ENCODE measurements at places on chromosomes 7 and 10.

- DNase-seq = no peak
Measured at GRCh38 chr10:72738486-72738885, 46.5 kb downstream of the MCU start.

GRCh38 chr10:58109731-58110130, 158.0 kb downstream of the IPMK start:
- DNase-seq = no peak

- DNase-seq = no peak
Measured at GRCh38 chr7:539731-540411, 20.2 kb upstream of the PDGFA start.

GRCh38 chr7:87129848-87130247, 22.4 kb upstream of the DMTF1 start:
- DNase-seq = no peak

GRCh38 chr10:91556691-91557566, 75.9 kb downstream of the PPP1R3C start:
- DNase-seq = no peak

DNA sequence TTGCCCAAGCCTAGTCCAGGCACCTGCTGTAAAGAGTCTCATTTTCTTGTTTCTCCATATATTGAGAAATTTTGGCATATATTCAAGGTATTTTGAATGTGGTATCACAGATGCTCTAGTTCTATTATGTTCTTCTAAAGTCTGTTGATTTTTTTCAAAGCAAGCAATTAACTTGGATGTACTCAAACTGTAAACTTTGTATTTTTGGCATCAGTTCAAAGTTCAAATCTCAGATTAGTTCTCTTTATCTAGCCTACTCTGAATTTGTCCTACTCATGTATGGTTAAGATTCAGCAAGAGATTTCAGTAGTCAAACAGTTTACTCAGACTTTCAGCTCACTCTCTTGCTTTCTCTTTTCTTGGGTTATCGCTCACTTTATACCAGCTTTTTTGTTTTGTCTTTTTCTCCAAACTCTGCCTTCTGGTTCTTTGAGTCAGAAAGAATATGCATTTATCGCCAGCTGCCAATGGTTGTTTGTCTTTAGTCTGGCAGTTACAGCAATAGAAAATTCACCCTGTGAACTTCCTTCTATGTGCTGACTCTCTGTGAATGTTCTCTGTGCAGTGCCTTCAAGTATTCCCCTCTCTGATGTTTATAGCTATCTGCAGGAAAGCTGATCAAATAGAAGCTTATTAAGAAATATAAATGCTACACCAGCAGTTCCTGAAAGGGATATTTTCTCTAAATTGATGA, 56.0 kb downstream of the ANKRD7 start:
- no peak for DNase-seq

DNA sequence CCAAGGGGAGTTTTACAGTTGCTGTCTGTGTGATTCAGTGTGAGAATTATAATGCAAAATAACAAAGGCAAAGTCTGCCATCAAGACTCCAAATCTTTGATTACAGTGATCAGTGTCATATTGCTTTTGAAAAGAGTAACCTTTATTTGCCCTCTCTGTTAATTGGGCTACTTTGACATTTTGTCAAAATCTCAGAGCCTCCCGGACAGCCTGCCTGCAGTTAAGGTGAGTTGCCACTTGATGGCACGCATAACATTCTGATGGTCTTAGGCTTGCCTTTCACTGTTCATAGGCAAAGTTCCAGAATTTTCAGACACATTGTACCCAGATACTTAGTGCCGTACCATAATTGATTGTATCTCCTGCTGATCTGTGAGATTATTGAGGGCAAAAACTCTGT, 253.5 kb downstream of the ABCA13 start:
- no peak for DNase-seq

DNA sequence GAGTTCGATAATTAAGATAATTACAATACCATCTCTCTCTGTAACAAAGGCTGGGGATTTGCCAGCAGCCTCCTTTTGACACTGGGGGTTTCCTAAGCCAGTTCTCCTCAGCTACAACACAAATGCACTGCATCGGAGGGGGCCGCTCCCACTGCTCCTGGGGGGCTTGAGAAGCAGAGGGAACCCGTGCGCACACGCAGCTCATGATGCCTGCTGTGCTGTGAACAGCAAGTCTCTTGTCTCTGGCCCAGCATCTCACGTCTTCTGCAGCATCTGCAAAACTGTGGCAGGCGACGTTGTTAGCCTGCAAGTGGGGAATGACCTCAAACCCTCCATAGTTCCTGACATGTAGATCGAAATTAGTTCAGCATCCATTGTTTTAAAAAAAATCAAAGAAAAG, 5.5 kb downstream of the VIPR2 start:
- no peak for DNase-seq

DNA sequence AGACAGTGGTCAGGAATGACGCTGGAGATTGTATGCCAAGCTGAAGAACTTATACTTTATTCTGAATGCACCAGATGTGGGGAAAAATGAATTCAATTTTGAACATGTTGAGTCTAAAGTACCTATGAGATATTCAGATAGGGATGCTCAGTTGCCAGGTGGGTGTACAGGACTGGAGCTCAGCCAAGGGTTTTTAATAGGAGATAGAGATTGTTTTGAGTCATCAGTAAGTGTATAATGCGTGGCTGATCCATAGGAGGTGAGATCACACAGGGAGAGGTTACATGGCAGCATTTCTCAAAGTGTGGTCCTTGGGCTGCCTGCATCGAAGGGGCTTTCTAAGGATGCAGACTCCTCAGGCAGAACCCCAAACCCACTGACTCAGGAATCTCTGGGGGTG, 6.8 kb upstream of the HIPK2 start:
- no peak for DNase-seq

GRCh38 chr7:24896031-24896501, 83.9 kb downstream of the OSBPL3 start:
- no peak for DNase-seq

- DNase-seq = no peak
Measured at GRCh38 chr7:3083350-3083749, 39.7 kb upstream of the CARD11 start.

DNA sequence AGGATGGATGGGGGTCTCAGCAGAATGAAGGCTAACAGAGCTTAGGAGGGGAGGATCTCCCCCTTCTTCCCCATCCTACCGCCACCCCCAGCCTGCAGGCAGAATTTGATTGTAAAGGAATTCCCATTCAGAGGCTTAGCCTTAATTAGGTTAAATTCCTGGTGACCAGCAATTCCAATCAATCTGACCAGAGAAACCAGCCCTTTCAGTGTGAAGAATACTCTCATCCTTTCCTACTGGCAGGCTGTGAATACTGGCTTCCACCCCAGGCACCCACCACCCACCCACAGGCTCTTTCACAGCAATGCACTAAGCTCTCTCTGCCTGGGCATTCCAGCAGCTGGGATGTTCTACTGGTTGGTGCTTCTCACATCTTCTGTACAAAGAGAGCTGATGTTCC, 137.9 kb upstream of the LYZL1 start:
- no peak for DNase-seq

- no peak for DNase-seq
Measured at GRCh38 chr7:69193061-69193460, 405.2 kb upstream of the AUTS2 start.

GRCh38 chr10:93397020-93397419, 85.1 kb downstream of the MYOF start:
- DNase-seq = no peak

DNA sequence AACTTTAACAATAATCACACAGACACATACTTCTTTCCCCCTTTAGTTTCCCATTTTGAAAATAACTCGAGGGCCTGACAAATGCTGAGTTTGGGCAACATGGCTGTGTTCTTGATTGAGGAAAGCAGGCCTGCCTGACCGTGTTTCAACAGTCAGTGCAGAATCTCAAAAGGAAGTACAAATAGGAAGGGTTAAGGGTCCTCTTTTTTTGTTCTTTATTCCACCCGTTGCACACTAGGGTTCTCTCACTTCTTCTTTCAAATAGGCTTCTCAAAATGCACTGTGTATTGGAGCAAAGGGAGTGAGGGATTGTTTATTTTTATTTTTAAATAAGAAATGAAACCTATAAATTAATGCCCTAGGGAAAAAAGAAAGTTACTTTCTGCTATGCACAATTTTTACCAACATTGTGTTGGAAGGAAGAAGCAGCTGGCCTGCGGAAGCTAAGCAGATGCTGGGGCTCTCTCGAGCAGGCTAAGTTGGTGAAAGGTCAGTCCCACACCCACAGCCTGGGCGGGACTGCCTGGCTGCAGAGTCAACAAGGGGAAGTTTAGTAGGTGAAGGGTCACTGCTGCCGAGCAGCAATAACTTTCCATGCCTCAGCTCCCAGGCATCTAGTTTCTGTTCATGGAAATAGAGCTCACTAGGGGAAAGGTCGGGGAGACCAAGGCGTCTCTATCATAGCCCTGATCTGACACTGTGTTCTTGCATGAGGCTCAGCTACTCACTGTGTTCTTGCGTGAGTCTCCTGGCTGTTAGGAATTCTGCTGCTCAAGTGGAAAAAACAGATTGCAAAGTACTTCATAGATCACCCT, 12.2 kb upstream of the PDK4 start:
- peak; percentile 92 for DNase-seq

DNA sequence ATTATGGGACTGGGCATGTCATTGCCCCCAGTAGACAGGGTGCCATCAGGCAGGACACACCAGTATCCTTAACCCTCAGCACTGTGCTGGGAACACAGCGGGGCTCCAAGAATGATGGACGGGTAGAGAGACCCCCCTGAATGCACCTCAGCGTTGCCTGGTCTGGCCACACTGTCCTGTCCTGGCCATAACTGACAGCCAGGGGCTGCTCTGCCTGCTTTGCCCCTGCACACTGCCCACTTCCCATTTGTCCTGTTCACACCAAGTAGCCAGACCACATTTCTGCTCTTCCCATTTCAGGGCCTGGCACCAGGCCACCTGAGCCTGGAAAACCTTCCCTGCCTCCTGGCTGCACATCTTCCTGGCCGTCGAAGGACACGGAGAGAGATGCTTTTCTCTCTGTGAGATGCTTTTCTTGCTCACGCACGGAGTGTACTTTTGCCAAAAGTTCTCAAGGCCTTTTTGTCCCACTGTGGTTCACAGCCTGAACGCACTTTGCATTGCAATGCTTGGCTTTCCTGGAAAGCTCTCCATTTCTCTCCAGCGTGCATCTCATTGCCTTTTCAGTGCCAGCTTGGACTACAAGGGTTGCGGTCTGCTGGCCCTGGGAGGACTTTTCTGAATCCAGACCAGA, 131.0 kb upstream of the EEPD1 start:
- peak; percentile 80 for DNase-seq

- no peak for DNase-seq
Measured at GRCh38 chr7:114084002-114084471, 165.2 kb upstream of the PPP1R3A start.

DNA sequence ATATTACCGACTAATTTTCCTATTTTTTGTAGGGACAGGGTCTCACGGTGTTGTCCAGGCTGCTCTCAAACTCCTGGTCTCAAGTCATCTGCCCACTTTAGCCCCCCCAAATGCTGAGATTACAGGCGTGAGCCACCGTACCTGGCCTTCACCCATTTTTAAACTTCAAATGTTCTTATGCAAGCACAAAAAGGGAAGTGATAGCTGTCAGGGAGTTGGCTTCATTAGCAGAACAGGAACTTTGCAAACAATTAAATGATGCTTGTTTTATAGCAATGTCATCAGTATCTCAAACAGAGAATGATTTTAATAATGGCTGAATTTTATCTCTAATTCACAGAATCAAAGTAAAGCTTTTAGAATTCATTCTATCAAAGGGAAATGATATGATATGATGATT, 49.8 kb upstream of the FAM171A1 start:
- no peak for DNase-seq

- no peak for DNase-seq
Measured at GRCh38 chr10:60495338-60496055, 105.8 kb upstream of the ANK3 start.

DNA sequence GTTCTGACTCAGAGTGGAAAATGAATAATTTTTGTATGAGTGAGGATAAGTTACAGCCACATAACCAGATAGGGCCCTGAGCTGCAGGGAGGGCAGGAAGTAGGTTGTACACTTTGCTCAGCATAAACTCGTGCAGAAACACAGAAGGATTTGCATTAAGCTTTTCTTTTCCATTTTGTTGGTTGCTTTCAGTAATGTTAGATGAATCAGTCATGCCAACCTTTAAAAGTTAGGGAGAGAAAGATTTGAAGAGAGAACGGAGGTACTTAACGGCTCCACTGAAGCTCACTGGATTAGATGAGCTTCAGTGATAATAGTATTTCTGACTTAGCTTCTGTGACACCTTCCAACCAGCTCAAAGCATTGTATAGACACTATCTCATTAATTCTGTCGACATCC, 348.1 kb downstream of the GATA3 start:
- no peak for DNase-seq

DNA sequence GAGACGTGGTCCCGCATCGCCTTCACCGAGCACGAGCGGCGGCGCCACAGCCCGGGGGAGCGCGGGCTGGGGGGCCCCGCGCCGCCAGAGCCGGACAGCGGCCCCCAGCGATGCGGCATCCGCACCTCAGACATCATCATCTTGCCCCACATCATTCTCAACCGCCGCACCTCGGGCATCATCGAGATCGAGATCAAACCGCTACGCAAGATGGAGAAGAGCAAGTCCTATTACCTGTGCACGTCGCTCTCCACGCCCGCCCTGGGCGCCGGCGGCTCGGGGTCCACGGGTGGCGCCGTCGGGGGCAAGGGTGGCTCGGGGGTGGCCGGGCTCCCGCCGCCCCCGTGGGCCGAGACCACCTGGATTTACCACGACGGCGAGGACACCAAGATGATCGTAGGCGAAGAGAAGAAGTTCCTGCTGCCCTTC, 737 bp downstream of the CNNM2 start:
- DNase-seq = no peak

- DNase-seq = no peak
Measured at GRCh38 chr7:106216517-106216922, 68.3 kb downstream of the NAMPT start.

GRCh38 chr10:28993861-28994260, 295.0 kb upstream of the LYZL1 start:
- DNase-seq = no peak

GRCh38 chr10:118840776-118841468, 86.2 kb upstream of the CACUL1 start:
- no peak for DNase-seq

GRCh38 chr7:92731335-92732063, 104.9 kb downstream of the CDK6 start:
- no peak for DNase-seq

DNA sequence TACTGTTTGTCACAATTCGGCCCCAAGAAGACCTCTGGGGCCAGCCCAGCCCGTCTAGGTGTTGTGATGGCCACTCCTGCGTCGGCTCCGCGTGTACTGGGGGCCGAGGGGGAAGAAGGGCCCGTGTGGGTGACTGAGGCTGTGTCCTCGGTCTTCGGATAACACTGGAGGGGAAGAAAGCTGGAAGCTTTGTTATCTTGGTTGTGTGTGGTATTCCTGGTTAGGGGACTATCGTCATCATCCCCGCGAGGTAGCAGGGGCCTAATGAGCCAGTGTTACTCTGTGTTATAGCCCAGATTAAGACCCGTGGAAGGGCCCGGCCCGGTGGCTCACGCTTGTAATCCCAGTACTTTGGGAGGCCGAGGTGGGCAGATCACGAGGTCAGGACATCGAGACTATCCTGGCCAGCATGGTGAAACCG, 854 bp downstream of the MTG1 start:
- no peak for DNase-seq

- peak; percentile 35 for DNase-seq
Measured at GRCh38 chr7:73626814-73627213, 2.5 kb upstream of the MLXIPL start.

GRCh38 chr7:81183326-81183725, 264.5 kb upstream of the SEMA3C start:
- no peak for DNase-seq
